IMR-90 (cell line): ENCODE measurements at places on chromosomes 4 and X. TPM values are rescaled to one million over a fixed set of nuclear protein-coding genes. Genes with fewer than 3 reads are reported as not detected.

TAB3 gene
- polyA plus RNA-seq = 6.0 and 6.4 TPM in 2 replicates

GRCh38 chr4:106058921-106059320 lies 163.7 kb downstream of the NPNT start:
- DNase-seq = peak; percentile 31

DNA sequence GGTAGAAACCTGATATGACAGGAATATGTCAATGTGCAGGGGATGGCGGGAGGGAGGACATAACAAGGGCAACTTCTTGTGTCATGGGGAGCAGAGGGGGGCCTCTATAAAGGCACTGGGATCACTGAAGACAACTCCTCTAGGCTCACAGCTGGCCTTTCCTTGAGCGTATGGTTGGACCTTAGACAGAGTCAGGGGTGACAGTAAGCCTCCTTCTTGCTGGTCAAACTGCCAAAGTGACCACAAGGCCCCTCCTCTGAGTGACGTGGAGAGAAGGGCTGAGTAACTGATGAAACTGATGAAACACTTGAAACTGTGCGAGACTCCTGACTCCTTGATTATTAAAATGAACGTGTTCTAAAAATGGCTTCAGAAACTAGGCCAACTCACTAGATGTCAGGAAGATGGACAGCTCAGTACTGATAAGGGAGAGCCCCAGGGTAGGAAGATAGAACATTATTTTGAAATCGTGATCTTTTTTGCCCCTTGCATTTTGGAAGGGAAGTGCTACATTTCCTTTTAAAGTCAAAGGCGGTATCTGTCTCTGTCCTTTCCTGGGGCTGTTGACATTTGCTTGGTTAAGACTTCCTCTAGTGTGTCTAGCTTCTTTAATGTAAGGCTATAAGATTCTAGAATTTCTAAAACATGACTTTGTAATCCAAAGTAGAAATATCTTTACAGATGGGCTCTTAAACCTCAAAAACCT lies 1.6 kb downstream of the RAB33A start:
- peak; percentile 91 for DNase-seq

DNA sequence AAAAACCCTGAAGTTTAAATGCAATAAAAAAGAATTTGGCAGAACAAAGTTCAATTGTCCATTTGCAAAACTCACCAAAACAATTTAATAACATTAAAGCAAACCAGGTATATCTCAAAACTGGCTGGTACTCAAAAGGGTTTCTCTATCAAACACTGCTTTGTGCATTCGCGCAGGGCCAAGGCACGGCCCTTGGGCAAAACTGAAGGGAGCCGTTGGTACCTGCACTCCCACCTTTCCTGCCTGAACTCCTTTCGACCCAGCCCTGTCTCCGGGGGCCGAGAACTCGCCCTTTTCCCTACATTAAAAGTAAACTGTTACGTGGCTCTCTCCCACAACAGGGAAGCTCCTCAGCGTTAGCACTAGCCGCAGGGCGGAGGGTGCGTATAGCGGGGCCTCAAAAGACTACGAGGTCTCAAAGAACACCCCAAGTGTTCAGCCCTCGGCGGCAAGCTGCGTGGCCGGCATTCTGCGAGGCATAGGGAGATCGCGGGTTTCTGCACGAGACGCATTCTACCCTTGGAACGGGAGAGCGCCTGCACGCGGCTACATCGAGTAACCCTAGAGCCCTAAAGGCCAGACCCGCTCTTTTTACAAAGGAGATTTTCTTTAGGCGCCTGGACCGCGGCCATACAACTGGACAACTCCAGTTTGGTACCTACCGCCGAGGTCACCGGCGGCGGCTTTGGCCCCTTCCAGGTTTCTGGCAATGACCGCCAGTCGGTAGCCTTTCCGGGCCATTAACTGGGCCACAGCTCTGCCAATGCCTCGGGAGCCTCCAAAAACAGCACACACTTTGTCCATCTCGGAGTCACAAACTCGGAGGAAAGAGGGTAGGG lies 550 bp downstream of the CBR4 start:
- peak; percentile 53 for DNase-seq
